ENCODE measurements at places on chromosomes 4 and X.
A peak's percentile ranks its signal among the peaks of the same experiment; 100 is the strongest.

- H3K4me3 ChIP-seq = no peak overlapping the region
- no peak for DNase-seq
- H3K36me3 ChIP-seq = no peaks in the 10 kb centered on the region
- no peak overlapping the region for H3K27ac ChIP-seq
- no peaks in the 10 kb centered on the region for H3K4me1 ChIP-seq
- H3K27me3 ChIP-seq = no peaks in the 10 kb centered on the region
These were observed 145.7 kb downstream of the RAPGEF2 start for GRCh38 chr4:159248384-159249178.

GRCh38 chrX:73214426-73215094, at the start of gene NAP1L2:
NAP1L2 (minus strand) TSS chrX:73214851; CDS start chrX:73214492, 359 bp downstream.
- DNase-seq = no peak
- H3K36me3 ChIP-seq = no peaks in the 10 kb centered on the region
- peaks cover 2% of the 10 kb centered on the region for H3K27me3 ChIP-seq
- no peak within 1 kb of the TSS for H3K27ac ChIP-seq
- H3K4me3 ChIP-seq = peak within 1 kb of the TSS; percentile 71
- 0 out of 2 replicates have a peak, but pooled peaks cover 3% of the 10 kb centered on the region for H3K4me1 ChIP-seq

DNA sequence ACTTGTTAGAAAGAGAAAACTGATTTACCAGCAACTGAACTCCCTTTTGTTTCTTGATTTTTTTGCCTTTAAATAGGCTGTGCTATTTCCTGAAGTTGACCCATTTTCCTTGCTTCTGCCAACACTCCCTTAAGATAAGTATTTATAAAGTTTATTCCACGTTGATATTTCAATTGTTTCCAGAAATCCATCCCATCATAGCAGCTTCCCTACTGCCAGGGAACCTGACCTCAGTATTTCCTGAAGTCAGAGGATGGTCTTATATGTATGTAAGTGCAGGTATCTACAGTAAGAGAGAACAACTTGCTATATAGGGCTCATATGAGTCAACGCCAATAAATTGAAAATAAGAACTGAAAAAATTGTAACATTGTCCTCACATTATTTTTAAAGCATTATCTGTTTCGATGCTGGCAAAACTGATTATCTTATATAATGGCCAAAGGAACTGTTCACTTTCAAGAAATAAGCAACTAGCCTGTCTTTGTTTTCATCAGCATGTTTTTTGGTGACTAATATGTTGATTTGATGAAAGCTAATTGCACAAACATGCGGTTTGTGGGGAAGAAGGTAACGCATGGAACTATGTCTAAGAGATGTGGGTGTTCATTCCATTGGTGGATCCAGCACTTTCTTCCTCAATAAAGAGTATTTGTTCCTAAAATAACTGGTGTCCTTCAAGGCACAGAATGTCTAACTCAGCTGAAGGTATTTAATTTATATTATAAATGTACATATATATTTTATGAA, 4.7 kb downstream of the LIMCH1 start:
- no peak overlapping the region for H3K4me3 ChIP-seq
- H3K4me1 ChIP-seq = no peaks in the 10 kb centered on the region
- H3K36me3 ChIP-seq = no peaks in the 10 kb centered on the region
- DNase-seq = no peak

DNA sequence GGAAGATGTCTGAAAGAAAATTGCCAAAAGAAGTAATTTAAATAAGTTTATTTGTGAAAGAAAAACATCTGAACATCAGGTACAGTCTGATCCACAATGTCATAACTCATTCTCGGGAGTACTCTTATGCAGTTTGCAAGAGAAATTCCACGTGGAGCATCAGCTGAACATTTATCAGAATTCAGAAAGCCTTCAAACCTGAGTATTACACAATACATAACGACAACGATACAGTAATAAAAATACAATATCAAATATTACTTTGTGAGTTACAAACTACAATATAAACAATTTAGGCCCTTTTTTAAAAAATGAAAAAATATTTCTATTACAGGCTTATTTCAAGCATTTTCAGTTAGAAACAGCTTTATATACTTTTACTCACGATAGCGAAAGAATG, 116.4 kb downstream of the RAB28 start:
- no peaks in the 10 kb centered on the region for H3K27me3 ChIP-seq
- no peaks in the 10 kb centered on the region for H3K4me1 ChIP-seq
- DNase-seq = no peak
- H3K4me3 ChIP-seq = no peak overlapping the region
- no peaks in the 10 kb centered on the region for H3K36me3 ChIP-seq
